Activated CD4-positive, alpha-beta T cell treated with anti-CD3 and anti-CD28 coated beads, Interleukin-2, amount 50 U/mL, for 48 hours (primary cell): ENCODE measurements at places on chromosomes 1 and 21.

DNA sequence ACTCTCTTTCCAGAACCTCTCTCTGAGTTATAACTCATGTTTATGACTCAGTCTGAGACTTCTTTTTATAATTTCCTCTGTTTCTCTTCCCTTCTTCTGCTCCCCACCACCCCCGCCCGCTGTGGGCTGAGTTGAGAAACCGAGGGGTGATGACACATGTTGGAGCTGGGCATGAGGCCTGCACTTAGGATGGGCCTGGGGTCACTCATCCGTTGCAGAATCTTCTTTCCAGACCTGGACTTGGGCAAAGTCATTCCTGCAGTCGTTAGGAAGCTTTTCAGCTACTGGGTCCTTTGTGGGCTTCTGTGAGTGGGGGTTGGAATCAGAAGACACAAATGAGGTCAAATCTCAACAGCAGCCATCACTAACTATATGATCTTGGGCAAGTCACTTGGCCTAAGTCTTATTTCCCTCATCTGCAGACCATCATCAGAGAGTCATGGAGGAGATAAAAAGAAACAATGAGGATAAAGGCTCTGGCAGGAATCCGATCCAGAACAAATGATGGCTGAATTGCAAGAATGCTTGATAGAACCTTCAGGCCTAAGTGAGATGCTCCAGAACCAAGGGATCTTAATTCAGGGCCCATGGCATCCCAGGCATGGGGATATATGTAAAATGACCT, 53.4 kb downstream of the RPS6KA1 start:
- DNase-seq, result peak; percentile 92

GRCh38 chr1:111417755-111418154, 9.8 kb downstream of the OVGP1 start:
- no peak for DNase-seq

DNA sequence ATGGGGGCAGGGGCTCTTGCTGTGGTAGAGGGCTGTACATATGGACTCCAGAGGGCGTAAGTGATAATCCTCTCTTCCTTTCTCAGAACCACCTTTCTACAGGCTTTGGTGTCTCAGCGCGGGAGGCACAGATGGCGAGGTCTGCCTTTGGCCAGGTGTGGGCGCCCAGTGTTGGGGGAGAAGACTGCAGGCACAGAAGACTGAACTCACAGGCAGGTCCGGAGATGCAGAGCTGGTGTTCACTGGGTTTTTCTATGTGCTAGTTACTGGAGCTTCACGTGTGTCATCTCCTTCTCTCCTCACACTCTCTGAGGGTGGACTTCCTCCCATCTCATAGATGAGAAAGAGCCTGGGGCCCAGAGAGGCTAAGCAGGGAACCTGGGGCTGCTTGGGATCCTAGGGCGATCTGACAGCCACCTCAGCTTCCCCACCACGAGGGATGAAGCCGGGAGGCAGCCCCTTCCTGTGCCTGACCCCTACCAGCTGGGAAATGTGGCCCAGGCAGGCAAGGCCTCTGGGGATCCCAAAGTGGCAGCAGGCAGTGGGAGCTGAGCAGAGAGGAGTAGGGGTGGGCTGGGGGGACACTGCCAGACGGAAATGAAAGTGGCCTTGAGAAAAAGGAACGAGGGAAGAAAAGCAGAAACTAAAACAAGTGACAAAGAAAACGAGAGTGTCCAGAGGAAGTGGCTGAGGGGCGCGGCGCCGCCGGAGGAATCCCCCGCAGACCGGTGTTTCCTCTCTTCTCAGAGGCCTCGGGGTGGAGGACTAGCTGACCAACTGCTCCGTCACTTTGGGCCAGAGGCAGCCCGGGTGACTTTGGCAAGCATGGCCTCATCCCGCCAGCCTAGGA, 191.6 kb downstream of the HIVEP3 start:
- peak; percentile 34 for DNase-seq

DNA sequence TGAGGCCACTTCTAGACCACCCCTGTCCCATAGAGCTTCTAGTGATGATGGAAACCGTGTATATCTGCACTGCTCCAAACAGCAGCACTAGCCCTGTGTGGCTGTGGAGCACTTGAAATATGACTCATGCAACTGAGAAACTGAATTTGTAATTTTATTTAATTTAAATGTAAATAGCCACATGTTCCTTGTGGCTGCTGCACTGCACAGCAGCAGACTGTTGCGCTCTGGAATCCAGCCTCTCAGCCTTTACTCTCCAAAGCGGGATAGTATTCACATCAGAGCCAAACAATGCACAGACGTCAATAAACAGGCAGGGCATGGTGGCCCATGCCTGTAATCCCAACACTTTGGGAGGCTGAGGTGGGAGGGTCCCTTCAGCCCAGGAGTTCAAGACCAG, 12.0 kb downstream of the CAPN2 start:
- no peak for DNase-seq

DNA sequence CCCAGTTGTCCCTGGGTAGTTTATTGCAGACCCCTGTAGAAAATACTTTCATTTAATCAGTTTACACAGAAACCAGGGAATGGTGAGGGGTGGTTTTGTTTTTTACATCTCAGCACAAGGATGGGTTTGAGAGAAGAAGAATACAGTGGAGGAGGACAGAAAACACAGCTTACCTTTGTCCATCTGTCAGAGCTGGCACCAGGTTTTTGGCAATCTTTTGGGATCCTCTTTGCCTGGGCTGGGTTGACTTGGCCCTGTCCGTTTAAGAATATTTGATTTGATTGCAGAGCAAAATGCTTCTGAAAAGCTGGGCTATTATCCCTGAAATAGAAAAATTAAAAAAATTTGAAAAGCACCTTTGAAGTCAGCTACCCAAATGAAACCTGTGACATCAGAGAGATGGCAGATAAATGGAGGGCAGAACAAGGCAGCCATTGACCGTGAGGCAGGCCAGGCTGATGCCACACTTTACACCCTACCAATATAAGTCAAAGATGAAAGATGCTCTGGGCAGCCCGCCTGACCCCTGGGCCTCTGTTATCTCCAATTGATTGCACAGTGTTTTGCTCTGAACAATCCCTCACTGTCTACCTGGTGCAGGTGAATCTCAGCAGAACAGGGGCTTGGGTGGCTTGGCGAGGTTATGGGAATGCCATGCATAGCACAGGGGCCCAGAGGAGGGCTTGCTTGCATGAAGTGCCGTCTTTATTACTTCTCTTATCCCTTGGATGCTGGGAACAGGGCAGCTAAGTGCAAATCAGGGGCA, 218.8 kb downstream of the LMX1A start:
- no peak for DNase-seq

GRCh38 chr1:41333146-41333784, 28.0 kb upstream of the FOXO6 start:
- peak; percentile 28 for DNase-seq

GRCh38 chr1:166903232-166903631, 27.2 kb upstream of the TADA1 start:
- no peak for DNase-seq

GRCh38 chr1:64494659-64495058, 24.7 kb downstream of the CACHD1 start:
- no peak for DNase-seq

DNA sequence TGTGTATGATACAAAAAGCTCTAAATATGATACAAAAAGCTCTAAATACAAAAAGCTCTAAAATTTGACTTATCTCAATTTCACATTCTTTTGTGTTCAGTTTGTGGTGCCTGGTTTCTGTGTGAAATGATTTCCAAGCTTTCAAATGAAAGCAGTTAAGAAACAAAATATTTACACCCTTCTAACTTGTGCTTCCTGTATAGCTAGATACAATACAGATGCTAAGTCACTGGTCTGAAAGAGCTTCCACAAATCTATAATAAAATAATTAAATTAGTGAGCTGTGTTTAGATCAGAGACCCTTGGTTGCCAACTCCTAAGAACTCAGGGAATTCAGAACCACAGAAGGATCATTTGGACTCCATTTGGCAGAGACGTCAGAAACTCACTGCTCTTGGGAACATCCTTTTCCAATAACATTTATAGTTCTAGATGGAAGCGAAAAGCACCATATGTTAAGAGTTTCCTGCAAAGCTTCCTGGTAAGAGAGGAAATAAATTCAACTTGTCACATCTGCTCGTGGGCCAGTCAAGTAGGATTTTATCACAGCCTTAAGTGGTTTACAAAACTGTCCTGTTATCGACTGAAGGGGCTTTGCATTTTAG, 1079.1 kb downstream of the ADGRL2 start:
- DNase-seq, result no peak

GRCh38 chr21:45064618-45065399, 9.6 kb upstream of the ADARB1 start:
- no peak for DNase-seq

DNA sequence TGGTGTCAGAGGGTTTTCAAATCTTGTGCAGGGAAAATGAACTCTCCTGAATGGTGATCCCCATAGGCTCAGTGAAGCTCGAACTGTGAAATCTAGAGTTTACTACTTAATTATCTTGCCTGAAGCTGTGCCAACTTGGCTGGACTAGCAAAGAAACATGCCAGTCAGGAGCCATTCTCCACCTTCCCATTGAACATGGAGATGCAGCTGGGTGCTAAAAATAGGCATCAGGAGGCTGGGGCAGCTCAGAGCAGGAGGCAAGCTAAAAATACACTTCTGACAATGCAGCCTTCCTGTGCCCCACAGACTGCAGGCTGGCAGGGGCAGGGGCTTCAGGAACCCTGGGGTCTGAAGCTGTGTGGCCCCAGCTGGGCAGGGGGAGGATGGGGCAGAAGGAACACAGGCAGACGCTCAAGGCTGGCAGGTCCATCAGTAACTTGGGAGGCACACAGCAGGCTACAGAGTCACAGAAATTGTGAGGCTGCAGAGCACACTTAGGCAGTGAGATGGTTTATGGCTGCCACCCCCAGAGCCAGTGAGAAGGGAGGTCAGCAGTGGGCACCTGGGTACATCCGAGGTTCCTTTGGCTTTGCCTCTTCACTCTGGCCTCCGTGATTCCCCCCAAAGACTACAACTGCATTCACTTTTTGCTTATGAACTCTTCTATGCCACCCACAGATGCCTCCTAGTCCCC, 155.4 kb upstream of the KCND3 start:
- DNase-seq, result no peak
